ENCODE measurements at places on chromosomes 1 and 21. TPM values are rescaled to one million over a fixed set of nuclear protein-coding genes. Genes with fewer than 3 reads are reported as not detected.
A peak's percentile ranks its signal among the peaks of the same experiment; 100 is the strongest.

Gene OXCT2
- 0.99 TPM for total RNA-seq

Gene PTPRC
- not detected for total RNA-seq

Gene TNFRSF18
- total RNA-seq = not detected

DNA sequence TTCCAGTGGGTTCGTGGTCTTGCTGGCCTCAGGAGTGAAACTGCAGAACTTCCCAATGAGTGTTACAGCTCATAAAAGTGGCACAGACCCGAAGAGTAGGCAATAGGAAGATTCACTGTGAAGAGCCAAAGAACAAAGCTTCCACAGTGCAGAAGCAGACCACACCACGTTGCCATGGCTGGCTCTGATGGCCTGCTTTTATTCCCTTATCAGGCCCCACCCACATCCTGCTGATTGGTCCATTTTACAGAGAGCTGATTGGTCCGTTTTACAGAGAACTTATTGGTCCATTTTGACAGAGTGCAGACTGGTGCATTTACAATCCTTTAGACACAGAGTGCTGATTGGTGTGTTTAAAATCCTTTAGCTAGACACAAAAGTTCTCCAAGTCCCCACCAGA, 131.4 kb upstream of the CHRM3 start:
- DNase-seq = no peak

DNA sequence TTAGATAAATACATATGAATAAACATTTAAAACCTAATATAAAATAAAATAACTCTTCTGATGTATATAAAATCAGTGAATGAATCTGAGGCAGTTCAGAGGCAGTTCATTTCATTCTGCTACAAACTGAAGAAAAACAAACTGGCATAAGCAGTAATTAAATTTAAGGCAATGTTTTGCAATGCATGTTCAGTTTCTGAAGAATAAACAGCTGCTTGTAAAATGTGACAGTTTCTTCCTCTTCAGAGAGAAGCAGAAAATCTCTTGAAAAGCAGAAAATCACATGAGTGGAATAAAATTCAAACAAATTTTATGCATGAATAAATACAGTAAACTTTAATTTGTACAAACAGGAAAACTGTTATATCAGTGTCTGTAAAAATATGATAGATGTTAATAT, 643.7 kb downstream of the KCNT2 start:
- no peak for DNase-seq

GRCh38 chr21:30990514-30991262, 47.6 kb downstream of the KRTAP19-8 start:
- no peak for DNase-seq

GRCh38 chr1:58457023-58457635, 89.4 kb downstream of the OMA1 start:
- no peak for DNase-seq

GRCh38 chr1:245969283-245969682, 537.8 kb downstream of the SMYD3 start:
- peak; percentile 88 for DNase-seq

GRCh38 chr1:21894034-21894881, 42.9 kb downstream of the HSPG2 start:
- DNase-seq = no peak

GRCh38 chr1:9068981-9069325, 482 bp downstream of the SLC2A5 start:
- DNase-seq = peak; percentile 70

- DNase-seq = peak; percentile 91
Observed at GRCh38 chr1:181135815-181136737, 47.6 kb downstream of the IER5 start.

DNA sequence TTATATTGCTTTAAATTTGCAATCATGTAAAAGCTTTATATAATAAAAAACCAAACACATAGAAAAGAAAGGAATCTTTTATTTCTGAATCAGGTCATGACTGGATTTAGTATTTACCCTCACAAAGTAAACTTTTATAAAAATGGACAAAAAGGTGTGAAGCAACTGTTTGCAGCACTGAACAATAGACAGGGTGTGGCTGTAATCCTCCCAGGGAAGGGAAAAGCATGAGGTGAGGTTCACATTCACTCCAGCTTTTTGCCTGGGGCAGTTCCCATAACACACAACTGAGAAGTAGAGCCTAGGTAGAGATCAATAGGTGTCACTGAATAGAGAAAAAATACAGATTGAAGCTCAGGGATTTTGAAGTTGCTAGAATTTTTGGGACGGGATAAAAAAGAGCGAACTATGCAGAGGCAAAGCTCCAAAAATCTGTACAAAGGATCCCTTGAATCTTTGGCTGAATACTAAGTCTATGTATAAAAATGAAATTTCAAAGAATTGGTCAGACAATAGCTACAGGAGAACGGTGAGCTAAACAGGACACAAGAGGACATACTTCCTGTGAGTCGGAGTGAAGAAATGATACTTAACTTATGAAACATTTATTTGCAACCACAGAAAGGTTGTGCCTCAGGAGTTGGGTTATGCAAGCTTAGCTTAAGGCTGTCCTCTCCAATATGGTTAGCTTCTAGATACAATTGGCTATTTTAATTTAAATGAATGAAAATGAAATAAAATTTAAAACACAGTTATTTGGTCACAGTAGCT, 162.0 kb upstream of the ZP4 start:
- DNase-seq = peak; percentile 18

- DNase-seq = no peak
Observed at GRCh38 chr1:97014426-97014825, 292.8 kb downstream of the PTBP2 start.
